ENCODE measurements at places on chromosomes 1 and 21. TPM values are rescaled to one million over a fixed set of nuclear protein-coding genes. Genes with fewer than 3 reads are reported as not detected.

- DNase-seq = no peak
Measured at GRCh38 chr1:106061586-106062495, 994.6 kb upstream of the PRMT6 start.

DNA sequence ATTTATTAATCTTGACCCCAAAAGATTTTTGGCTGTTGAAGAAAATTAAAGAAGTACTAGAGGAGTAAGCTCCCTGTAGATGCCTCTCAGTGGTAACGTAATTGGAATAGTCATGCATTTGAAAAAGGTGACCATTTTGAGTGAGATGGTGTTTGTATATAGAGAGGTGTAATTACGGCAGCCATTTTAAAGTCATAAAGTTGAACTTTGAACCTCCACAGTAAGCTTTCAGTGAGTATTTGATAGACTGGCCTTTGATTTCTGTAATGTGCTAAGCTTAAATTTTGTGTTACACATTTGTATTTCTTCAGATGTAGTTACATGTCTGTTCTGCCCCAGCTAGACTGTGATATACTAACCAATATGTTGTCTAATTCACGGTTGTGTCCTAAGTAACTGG, 21.5 kb upstream of the TMCO2 start:
- no peak for DNase-seq

DNA sequence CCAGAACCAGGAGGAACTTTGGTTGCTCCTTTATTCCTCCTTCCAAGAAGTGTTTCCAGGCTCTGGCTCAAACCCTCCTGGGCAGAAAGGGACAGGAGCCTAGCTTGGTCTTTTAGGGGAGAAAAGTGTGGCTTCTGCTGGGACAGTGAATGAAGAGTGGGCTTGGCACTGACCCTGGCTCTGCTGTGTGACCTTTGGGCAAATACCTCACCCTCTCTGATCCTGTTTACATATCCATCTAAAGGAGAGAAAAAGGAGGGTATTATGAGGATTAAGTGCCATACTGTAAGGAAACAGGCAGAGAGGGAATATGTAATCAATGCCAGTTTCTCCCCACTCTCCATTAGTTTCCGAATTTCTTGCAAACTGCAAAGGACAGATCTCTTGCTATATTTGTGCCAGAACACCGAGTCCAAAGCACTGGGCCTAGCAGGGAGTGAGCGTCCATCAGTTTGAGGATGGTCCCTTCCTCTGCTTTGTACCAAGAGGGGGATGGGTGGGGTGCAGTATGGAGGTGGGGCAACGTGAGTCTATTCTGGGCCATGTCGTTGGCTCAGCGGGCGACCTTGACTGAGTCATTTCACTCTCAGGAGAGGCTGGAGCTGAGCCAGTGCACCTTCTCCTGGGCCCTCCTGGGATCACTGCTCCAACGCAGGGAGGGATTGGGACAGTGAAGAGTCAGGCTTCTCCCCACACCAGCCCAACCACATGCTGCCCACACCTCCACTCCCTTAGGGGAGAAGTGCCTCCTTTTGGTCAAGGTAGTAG, 38.4 kb downstream of the IGSF21 start:
- peak; percentile 21 for DNase-seq

- DNase-seq = no peak
Measured at GRCh38 chr1:210565306-210565705, 236.6 kb downstream of the HHAT start.

DNA sequence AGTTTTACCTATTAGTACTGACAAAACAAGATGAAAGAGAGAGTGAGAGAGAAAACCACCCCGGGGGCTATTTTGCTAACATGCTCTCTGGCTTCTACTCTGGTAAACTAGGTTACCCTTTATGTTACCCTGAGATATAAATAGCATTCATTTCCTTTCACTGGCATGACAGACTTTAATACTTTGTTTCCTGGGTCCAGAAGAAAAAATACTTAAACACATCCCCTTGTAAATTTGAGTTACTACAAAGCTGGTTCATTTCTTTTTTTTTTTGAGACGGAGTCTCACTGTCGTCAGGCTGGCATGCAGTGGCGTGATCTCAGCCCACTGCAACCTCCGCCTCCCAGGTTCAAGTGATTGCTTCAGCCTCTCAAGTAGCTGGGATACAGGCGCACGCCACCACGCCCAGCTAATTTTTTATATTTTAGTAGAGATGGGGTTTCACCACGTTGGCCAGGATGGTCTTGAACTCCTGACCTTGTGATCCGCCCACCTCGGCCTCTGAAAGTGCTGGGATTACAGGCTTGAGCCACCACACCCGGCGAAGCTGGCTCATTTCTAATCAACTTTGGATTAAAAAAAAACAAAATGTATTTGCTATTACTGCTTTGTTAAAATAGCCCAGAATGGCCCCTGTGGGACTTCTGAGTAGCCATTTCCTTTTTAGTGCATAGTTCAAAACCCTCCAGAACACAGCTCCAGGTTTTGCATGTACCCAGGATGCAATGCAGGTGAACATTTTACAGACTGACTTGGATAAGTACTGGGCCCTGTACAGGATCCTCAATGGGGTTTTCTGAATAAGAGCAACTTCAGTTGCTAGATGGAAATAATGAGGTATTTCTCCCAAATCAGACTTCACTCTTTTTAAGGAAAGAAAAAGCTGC, 20.6 kb downstream of the INPP5B start:
- DNase-seq = peak; percentile 54

- DNase-seq = no peak
Measured at GRCh38 chr1:31295874-31296485, 608 bp downstream of the SNRNP40 start.

- DNase-seq = no peak
Measured at GRCh38 chr1:235990330-235990795, 74.5 kb downstream of the NID1 start.

DNA sequence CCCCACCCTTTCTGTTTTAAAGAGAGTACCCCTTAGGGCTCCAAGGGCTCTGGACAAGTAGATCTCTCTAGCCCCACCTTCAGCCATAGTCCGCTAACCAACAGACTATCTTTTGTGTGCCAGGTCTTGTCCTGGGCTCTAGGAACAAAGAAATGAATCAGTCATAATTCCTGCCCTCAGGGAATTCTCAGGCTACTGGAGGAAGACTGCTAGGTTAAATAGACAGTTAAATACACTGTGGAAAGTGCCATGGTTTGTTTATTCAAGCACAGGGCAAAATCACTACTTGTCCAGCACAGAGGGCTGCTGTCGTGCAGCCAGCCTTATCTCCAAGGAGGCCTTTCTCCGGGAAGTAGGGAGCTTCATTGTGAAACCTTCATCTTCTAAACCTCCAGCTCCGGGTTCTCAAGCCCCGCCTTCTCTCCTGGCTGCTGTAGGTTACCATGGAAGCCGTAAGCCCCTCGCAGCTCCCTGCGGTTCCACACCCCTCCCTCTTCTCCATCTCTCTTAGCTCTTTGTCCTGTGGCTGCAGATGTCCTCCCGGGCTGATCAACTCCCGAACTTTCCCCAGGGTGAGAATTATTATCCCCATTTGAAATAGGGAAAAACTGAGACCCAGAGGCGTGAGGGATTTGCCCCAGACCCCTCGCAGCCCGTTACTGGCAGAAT, 29.8 kb downstream of the SHISAL2A start:
- peak; percentile 99 for DNase-seq

DNA sequence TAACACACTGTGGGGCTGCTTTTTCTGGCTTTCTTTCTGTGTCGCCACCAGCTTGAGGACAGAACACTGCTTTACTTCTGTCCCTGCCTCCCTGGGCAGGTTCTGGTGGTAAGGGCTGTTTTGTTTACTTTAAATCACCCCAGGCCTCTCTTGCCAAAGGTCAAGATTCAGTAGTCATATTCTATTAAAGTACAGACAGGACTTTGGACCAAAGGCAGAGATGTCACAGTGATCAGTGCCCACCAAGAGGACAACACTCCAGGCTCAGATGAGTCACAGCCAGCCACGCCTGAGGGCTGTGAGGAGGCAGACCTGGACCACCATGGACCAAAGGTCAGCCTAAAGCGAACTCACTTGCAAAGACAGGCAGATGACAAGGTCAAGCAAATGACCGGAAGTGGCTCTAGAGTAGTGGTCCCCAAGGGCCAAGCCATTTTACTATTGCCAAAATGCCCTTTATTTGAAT, 200.0 kb downstream of the RHOU start:
- no peak for DNase-seq

DNA sequence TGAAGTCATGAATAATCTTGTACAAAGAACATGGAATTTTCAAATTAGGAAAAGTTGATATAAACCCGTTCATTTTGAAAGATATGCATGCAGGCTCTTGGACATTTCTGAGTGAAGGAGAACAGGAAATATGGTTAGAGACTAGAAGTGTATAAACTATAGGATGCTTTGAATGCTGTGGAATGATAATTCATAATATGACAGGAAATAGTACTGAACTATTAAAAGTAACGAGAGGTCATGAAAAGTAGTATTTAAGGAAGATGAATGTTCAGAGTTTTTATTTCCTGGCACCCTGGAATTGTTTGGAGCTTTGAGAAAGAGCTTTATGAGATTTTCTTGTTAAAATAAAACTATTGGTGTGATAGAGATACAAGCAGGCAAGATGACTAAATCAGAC, 18.7 kb upstream of the CRB1 start:
- DNase-seq = no peak

The PCP4 gene
- total RNA-seq = not detected

The FAM229A gene
- 0.42 TPM for total RNA-seq

The NOTCH2 gene
- 107 TPM for total RNA-seq

The USH2A gene
- total RNA-seq = not detected

The CELA2A gene
- total RNA-seq = not detected

The IL20 gene
- total RNA-seq = not detected

The RHBDL2 gene
- 5.7 TPM for total RNA-seq

The SPRR2D gene
- total RNA-seq = not detected

The GJA9 gene
- total RNA-seq = not detected

The KCNJ15 gene
- total RNA-seq = 1.5 TPM

The LIN28A gene
- total RNA-seq = not detected

The LEPR gene
- total RNA-seq = 8.6 TPM
